T-helper 17 cell (primary cell): ENCODE measurements at places on chromosomes 13 and 19.
A peak's percentile ranks its signal among the peaks of the same experiment; 100 is the strongest.

GRCh38 chr19:54173951-54174834 lies 1.2 kb upstream of the TMC4 start:
- no peak for DNase-seq

DNA sequence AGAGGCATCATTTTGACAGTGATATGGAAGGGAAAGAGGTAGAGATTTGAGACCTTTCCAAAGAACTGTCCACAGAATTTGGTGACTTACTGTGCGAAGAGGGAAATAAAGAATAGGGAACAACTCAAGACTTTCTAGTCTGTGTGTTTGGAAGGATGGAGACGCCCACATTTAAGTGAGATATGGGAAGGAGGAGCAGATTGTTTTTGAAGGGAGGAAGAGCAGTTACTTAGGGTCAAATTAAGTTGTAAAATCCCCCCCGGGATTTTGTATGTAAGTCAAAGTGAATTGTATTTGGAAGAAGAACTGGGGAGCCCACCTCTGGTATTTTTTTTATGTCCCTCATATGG lies 1.2 kb downstream of the USPL1 start:
- DNase-seq = no peak

GRCh38 chr19:38319421-38320258 lies at the start of gene KCNK6:
KCNK6 (plus strand) TSS chr19:38319845; CDS start chr19:38319951, 106 bp downstream.
- DNase-seq = no peak

GRCh38 chr13:42497798-42498197 lies 76.2 kb upstream of the TNFSF11 start:
- no peak for DNase-seq

DNA sequence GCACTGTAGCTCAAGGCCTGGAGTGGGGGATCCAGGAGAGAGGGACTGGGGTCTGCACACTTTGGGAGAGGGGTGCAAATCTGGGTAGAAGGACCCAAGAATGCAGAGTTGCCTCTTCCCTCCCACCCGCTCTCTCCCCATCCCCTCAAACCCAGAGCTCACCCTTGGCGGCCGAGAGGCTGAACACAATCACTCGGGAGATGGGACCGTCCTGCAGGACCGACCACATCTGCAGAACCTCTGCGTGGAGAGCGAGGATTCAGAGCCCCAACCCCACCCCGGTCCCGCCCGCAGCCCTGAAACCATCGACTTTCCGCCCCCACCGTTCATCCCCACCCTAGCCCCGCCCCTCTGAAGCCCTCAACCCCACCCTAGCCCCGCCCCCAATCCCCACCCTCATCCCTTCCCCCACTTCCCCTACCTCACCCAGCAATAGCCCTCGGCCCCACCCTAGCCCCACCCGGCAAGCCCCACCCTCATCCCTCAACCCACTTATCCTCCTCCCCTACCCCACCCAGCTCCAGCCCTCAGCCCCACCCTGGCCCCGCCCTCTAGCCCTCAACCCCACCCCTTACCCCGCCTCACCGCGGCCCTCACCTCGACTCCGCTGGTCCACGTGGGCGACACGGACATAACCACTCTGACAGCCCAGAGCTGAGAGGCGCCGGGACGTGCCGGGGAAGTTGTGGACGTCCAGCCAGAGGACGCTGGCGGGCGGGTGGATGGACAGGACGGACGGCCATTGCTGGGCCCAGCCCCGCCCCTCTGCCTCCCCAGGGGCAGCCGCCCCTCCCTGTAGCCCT lies 4.1 kb downstream of the KPTN start:
- no peak for DNase-seq

DNA sequence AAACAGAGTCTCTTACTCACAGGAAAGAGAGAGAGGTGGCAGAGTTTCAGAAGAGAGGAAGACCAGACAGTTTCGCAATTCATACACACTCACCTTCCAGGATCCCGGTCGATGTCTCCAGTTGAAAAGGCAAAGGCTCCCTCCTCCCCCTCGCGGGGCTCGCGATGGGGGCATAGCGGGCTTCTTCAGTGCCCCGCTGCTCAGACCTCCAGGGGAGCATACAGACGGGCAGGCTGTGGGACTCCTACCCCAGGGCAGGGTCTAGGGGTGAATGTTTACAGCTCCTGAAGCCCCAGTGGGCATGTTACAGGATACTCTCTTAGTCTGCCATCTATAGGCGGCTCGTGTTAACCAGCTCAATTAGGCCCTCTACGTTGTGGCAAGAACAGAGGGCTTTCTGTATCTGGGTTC lies 139.2 kb downstream of the SLITRK5 start:
- no peak for DNase-seq

- DNase-seq = no peak
These were observed 18.2 kb upstream of the RNF113B start for GRCh38 chr13:98195054-98195791.

- no peak for DNase-seq
These were observed 14.3 kb upstream of the TM9SF2 start for GRCh38 chr13:99486996-99487395.

- no peak for DNase-seq
These were observed 1576.9 kb upstream of the SPRY2 start for GRCh38 chr13:81917810-81918209.

DNA sequence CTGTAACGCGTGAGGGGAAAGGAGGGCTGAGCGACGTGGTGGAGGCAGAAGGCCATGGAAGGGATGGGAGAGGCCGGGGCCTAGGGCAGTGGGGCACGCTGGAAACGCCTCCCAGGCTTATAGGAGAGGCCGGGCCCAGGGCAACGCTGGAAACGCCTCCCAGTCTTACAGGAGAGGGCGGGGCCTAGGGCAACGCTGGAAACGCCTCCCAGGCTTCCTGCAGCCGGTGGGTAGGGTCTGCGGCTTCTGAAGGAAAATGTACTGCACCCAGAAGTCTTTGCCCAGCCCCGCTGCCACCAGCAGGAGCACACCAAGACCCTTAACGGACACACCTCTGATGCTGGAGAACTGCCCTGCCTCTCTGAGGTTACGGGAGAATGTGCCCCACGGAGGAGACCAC lies 9.1 kb downstream of the CACTIN start:
- no peak for DNase-seq

DNA sequence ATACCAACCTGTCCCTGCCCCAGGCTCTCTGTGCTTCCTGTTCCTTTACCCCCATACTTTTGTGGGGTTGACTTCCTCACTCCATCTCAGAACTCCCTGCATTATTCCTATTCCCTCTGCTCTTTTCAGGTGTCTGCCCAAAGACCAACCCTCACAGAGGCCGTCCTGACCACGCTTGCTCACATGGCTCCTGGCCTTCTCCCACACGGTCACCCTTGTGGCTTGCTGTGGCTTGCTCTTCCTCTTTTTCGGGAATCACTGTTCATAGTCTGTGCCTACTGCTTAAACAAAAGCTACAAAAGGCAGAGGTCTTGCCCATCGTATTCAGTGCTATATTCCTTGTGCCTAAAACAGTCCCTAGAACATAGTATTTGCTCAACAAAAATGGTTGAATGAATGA lies 25.2 kb upstream of the ARGLU1 start:
- DNase-seq = no peak

- peak; percentile 80 for DNase-seq
These were observed at the start of gene VASP for GRCh38 chr19:45506989-45507871. VASP (plus strand) TSS chr19:45507479; CDS start chr19:45507772, 293 bp downstream.

- DNase-seq = no peak
These were observed 1255.9 kb upstream of the MIR17HG start for GRCh38 chr13:90091611-90092010.
